ENCODE measurements at places on chromosomes 11 and 22.
A peak's percentile ranks its signal among the peaks of the same experiment; 100 is the strongest.

DNA sequence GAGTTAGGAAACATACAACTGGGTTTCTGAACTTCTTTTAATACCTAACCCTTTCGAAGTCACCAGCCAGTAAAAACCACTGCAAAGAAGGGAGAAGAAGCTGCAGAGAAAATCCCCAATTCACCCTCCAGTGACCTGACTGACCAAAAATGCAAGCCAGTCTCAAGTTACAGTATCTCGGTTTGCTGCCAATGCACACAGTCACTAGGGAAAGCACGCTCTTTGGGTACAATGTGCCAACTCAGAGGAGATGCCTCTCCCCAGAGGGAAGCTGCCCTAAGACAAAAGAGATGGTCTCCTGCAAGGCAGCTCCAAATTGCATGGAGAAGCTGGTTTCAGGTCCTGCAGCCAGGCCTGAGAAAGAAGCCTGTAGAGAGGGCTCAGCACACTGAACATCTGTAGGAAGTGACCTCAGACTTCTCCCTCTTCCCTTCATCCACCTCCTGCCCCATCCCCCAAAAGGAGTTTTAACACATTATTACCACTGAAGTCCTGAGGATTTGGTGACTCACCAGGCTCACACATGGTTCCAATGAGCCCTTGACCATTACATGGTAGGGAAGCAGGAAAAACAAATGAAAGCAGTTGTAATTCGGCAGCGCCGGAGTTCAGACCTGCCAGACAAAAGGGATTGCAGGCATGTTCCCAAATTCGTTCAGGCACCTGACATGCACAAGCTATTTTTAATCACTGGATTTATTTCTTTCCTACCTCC is 90.1 kb downstream of the ETS1 start:
- DNase-seq, result peak; percentile 29

- no peak for DNase-seq
Measured at GRCh38 chr11:9399466-9399865, 15.0 kb downstream of the IPO7 start.

DNA sequence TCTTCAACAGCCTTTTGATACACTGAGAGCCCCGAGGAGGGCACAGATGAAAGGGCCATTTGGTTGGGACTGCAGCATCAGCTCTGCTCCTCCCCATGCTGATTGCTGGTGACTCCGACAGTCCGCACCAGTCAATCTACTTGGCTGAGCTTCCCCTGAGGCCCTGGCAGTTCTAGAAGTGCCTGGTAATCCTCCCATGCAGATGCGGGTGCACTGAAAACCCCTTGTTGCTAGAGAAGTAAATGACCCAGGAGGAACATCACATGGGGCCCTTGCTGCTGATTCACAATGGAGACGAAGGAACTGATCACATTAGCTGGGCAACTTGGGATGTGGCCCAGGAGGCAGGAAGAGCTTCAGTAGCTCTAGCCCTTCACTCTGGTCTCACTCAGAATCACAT is 35.2 kb upstream of the RIC3 start:
- peak; percentile 12 for DNase-seq

GRCh38 chr11:86800076-86800959 is at the start of gene PRSS23:
Gene PRSS23 (plus strand): TSS chr11:86800542. CDS start chr11:86807644, 7,102 bp downstream.
- DNase-seq, result peak; percentile 64

DNA sequence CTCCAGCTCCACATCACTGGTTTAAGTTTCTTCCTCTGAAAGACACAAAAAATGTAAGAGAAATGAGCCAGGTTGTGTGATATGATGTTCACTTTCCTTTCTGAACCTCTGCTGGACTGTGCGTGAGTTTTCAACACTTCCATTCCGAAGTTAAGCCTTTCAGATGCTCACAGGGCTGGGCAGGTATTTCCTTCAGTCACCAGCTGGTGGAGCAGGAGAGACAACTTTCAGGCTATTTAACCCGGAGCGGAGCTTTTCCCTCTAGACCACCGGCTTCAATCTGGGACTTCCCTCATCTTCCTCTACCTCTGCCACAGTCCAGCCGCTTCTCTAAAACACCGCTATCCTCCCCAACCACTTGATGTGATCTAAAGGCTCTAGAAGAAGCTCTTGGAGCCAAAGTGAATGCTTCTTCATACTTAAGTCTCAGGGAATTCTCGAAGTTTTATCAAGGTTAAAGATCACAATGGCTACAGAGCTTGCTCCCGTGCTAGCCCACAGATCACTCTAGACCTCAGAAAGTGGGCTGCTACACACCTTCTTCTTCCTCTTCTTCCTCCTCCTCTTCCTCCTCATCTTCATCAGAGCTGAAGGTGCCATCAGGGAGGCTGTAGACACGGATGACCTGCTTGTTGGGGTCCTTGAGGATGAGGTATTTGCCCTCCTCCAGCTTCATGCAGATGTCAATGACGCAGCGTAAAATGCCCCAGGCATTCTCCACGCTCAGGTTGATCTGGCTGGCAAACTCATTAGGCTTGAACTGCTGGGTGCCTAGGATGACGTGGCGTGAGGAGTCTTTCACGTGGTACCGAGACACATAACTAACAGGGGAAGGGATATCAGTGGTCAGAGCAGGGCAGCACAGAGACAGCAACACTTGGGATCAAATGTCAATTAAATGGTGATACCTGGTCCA is 4.4 kb upstream of the FOXRED2 start:
- DNase-seq, result peak; percentile 71

GRCh38 chr11:92141159-92141558 is 83.5 kb upstream of the FAT3 start:
- no peak for DNase-seq

GRCh38 chr22:50694766-50695420 is 22.3 kb downstream of the SHANK3 start:
- DNase-seq, result no peak

GRCh38 chr22:20013382-20013871 is 3.2 kb downstream of the ARVCF start:
- peak; percentile 91 for DNase-seq

- no peak for DNase-seq
Measured at GRCh38 chr22:22094921-22095320, 112.3 kb upstream of the TOP3B start.

GRCh38 chr11:76723142-76723541 is 52.6 kb upstream of the LRRC32 start:
- DNase-seq, result no peak

DNA sequence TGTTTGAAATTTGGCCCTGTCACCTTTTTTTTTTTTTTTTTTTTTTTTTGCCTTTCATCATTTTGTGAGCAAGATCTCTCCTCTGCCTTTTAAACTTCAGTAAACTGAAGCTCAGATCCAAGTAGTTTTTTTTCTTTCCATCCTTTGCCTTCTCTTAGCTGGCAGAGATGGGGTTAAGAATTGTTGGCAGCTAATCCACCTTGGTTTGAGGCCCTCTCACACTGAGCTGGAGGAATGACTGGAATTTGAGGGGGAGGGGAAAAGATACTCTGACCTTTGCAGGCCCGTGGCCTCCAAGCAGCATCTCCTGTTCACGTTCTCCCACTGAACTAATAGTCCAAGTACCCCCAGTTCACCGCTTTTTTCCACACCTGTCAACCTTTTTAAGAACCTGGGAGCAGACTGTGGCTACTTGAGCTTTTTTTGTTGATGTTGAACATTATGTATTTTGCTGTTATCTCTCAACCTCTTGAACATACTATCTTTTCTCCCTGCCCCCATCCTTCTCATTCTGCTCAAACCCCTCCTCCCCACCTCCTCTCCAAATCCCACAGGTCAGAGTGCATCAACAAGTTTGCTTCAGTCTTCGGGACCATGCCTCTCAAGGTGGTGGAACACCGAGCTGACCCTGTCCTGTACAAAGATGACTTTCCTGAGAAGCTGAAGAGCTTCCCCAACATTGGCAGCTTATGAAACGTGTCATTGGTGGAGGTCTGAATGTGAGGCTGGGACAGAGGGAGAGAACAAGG is 66.2 kb downstream of the ALX4 start:
- DNase-seq, result peak; percentile 73

DNA sequence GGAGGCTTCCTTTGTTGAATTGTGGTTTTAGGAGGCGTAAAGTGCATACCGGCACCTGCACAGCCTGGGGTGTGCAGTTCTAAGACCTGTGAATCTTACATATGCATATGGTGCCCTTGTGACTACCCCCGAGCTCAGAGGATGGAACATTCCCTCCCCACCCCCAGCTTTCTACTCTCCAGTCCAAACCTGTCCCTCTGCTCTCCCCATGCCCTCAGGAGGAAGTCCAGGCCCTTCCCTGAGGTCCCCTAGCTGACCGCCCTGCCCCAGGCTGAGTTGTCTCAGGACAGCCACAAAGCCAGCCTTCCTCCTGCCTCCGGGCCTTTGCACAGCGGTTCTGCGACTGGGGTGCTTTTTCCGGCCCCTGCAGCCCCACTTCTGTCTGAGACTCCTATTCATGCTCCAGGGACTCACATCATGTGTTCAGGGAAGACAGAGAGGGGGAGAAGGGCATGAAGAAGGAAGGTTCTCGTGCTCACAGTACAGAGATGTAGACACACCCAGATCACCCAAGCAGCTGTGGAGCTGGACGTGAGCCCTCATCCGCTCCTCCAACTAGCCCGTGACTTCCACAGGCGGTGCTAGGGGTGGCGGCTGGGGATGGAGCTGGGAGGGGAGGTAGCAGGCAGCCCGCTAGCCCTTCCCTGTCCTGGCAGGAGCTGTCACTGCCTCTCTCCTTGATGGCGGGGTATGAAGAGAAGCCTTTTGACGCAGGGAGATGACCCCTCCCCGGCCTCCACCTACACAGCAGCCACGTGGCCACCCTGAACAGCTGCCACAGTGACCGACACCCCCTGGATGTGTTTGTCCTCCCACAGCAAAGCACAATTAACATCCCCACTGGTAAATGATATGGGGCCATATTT is 50.8 kb downstream of the FLRT1 start:
- DNase-seq, result no peak

DNA sequence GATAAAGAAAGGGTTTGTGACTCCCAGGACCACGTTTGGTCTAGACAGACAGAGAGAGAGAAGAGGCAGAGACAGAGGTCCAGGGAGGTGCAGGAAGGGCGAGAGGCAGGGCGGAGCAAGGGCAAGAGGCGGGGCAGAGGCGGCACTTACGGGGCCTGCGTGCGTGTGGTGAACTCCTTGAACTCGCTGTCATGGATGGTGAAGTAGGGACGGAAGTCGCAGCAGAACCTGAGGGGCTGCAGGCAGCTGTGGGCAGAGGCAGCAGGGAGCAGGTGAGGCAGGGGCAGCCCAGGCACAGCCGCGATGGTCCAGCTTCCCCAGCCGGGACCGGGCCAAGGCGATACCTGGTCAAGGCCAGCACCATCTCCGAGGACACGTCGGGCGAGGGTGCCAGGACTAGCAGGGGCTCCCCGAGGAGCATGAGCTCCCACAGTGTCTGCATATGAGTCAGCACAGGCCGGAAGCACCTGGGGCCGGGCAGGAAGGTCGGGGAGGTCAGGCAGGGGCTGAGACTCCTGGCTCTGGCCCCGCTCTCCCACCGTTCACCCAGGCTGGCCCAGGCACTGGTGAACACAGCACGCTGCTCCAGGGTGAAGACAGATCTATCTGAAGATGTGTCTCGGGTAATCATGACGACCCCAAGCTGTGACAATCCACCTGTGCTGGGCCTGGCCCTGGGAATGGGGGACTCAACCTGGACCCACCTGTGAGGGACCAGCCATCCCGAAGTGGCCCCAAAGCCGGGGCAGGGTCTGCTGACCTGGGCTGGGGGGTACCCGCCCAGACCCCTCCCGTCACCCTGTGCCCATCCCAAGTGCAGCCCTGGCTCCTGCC is 7.2 kb upstream of the PLXNB2 start:
- peak; percentile 61 for DNase-seq

DNA sequence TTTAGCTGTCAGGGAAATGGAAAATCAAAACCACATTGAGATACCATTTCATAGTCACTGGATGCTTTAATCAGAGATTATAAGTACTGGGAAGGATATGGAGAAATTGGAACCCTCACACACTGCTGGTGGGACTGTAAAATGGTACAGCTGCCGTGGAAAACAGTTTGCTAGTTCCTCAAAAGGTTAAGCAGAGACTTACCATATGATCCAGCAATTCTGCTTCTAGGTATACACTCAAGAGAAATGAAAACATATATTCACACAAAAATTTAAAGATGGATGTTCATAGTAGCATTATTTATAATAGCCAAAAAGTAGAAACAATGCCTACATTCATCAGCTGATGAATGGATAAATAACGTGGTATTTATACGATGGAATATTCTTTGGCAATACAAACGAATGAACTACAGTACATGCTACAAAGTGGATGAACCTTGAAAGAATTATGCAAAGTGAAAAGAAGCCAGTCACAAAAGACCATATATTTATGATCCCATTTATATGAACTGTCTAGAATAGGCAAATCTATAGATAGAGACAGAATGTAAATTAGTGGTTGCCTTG is 23.0 kb downstream of the RNF121 start:
- no peak for DNase-seq

- peak; percentile 91 for DNase-seq
Measured at GRCh38 chr11:7513234-7514098, at the start of gene PPFIBP2. Gene PPFIBP2 (plus strand): TSS chr11:7513999. CDS start chr11:7549476, 35,477 bp downstream.

DNA sequence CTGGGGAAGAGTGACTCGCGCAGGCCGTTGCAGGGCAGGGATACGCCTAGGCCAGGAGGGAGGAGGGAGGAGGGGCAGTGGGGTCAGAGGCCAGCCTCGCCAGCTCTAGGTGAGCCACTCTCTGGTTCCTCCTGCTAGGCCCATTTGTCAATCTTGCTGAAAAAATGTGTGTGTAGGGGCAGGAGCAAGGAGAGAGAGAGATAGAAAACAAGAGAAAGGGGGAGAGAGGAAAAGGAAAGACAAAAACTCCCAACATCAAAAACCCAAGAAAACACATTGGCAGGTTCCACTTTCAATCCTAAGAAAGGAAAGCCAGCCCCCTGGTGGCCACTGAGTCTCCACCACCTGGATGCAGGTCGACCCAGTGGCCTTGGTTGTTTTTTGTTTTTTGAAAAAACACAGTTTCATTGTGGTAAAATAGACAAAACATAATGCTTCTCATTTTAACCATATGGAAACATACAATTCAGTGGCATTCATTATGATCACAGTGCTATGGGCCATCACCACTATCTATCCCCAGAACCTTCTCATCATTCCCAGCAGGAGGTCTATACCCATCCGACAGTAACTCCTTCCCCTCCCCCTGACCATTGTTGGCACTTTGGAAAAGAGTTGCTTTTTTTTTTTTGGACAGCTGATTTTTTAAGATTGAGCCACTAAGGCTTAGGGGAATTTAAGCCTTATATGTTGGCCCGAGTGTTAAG is 10.9 kb downstream of the OMP start:
- peak; percentile 61 for DNase-seq

- DNase-seq, result peak; percentile 79
Measured at GRCh38 chr22:19679522-19680101, 34.7 kb upstream of the SEPTIN5 start.

GRCh38 chr22:40077646-40078016 is 82.9 kb downstream of the FAM83F start:
- no peak for DNase-seq

DNA sequence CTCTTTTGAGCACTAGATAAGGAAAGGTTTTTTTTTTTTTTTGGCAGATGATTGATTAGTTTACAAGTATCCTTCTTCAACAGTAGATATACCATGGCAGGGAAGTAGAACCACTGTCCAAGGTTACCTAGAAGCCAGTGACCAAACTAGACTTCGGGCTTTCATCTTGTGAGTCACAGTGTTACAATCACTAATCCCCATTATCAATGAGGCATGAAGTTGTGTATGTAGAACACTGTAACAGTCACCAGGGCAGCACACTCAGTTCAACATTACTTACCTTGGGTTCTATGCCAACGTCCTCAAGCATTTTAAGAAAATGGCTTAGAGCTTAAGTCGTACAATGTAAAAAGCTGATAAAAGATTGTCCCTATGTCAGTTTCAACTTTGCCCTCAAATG is 430.9 kb downstream of the ETS1 start:
- no peak for DNase-seq
